ENCODE measurements at places on chromosomes 3 and 15.

DNA sequence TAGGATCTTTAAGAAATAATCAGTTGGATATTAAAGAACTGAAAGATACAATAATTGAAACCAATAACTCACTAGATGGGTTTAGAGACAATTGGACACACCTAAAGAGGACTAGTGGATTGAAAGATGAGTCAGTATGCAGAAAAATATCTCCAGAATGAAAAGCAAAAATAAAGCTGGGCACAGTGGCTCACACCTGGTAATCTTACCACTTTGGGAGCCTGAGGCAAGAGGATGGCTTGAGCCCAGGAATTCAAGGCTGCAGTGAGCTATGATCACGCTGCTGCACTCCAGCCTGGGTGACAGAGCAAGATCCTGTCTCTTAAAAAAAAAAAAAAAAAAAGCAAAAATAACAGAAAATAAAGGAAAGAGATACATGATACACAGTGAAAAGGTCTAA is 37.4 kb upstream of the CCDC174 start:
- DNase-seq = no peak

- DNase-seq = no peak
Observed at GRCh38 chr3:100580147-100580546, 29.3 kb upstream of the ADGRG7 start.

DNA sequence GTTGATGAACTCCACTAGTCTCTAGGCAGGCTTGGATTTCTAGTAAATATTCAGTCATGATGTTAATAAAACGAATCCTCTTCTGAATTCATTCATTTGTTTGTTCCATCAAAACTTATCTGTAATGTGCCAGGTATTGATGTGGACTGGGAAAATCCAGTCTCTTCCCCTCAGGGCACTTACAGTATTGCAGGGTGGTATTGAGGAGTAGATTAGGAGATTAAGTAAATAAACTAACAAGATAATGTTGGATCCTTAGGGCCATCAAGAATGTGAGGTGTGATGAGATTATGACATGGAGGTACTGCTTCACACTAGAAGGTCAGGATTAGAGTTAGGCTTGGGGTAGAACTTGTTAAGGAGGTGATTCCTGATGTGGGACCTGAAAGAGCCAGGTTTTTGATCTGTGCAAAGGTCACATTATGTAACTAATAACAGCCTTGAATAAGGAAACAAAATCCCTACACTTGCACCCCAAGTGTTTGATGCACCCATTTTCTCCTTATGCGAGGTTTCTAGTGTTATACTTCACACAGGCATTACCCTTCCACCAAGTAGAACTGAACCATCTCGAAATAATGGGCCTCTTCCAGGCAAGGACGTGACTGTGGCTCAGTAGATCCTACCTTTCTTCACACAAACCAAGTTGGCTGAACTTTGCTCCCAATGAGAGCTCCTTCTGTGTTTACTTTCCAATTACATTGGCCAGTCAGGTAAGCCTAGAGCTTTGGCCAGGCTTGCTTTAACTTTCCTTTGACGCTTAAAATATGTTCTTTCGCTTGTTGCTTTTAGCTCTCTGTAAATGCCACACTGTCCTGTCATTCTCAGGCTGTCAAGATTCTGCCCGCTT is 16.7 kb downstream of the MCTP2 start:
- no peak for DNase-seq

DNA sequence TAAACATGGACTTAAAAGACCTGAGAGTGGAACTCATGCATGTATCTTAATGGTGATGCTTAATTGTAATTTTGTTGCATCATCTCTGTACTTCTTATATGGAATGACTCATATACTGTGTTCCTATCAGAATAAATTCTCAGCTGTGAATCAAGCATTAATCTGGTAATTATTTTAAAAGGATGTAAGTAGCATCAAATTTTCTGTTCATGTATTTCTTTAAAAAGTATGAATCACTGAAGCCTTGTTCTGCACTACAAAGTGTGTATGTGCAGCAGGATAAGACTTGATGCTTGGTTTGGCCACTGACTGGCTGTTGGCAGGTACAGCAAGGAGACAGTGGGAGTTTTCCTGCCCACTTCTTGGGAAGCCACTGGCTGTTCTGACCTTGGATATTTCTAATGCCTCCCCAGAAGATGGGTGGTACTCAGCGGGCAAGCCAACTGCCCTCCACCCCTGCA is 123.9 kb downstream of the ANO10 start:
- DNase-seq = no peak

DNA sequence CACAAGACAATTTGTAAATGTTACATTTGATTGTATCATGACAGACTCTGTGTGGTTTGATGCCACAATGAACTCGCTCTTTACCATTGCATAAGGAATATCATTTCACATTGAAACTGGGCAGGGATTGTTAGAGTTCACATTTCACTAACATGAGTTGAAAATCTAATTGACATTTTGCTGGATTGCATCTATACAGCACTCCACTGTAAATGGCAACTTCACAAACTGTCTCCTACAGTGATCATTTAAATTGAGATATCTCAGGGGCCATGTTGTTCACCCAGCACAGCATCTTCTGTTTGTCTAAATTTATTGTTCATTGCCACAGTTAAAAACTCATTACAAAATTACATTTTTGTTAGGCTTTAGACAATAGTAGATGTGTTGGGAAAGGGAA is 499.4 kb downstream of the GBE1 start:
- DNase-seq = no peak

GRCh38 chr3:170605490-170605889 is 19.6 kb upstream of the SLC7A14 start:
- DNase-seq = no peak

DNA sequence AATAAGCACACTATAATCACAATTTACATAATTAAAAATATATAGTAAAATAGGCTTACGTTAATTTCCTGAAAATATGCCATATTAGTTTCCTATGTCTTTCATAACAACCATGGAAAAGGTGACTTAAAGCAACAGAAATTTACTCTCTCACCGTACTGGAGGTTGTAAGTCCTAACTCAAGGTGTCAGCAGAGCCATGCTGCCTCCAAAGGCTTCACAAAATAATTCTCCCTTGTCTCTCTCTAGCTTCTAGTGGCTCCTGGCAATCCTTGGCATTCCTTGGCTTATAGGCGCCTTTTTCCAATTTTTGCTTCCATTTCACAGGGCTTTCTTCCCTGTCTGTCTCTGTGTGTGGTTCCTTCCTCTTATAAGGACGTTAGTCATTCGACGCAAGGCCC is 7.6 kb downstream of the SI start:
- DNase-seq = no peak

- no peak for DNase-seq
Observed at GRCh38 chr15:99006904-99007495, 592 bp downstream of the PGPEP1L start.
